ENCODE measurements at places on chromosomes 3 and 15.
A peak's percentile ranks its signal among the peaks of the same experiment; 100 is the strongest.

DNA sequence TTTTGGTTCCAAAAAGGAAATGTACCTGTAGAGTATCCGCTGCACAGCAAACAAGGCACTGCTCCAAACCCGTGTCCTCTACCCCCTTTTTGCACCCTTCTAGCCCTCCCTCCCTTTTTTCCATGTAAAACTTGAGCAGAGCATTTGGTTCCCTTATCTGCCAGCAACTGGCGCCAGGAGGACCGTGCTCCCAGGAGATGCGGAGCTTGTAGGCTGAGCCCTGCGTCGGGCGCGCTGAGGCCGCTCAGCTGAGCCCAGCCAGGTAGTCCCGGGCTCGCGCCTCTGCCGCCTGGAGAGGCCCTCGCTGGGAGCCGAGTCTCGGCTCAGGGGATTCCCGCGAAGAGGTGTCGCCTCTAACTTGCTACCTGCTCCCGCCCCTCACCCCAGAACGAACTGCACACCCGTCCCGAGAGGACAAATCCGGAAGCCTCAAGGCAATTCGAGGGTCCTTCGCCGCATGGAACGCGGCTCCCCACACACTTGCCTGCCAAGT, 575 bp downstream of the TRPM7 start:
- H3K4me3 ChIP-seq = peak overlapping the region; percentile 99
- H3K27ac ChIP-seq = peak overlapping the region; percentile 97

DNA sequence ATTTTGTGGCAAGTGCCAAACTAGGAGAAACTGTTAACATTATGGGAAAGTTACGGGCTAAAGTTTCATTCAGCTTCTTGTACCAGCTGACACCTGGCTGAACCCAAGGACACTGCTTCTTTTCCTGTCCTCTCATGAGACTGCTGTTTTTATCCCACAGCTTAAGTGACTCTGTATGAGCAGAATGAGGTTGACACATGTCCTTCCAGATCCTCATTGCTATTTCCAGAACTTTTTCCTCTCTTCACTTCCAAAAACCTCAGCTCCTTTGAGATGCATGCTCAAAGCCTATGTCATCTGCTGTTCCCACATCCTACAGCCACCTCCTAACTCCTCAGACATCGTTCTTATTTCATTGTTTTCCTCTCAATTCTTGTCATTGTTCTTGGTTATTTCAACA, 183.6 kb downstream of the DCLK3 start:
- H3K4me3 ChIP-seq = no peak overlapping the region
- no peaks in the 10 kb centered on the region for H3K27me3 ChIP-seq
- no peaks in the 10 kb centered on the region for H3K4me1 ChIP-seq
- H3K27ac ChIP-seq = no peak overlapping the region
- no peak for DNase-seq
- H3K36me3 ChIP-seq = peaks cover 2% of the 10 kb centered on the region

- H3K27ac ChIP-seq = no peak overlapping the region
- no peak overlapping the region for H3K4me3 ChIP-seq
- no peaks in the 10 kb centered on the region for H3K27me3 ChIP-seq
- H3K4me1 ChIP-seq = no peaks in the 10 kb centered on the region
Observed at GRCh38 chr3:157354722-157355121, 81.9 kb upstream of the PTX3 start.

GRCh38 chr3:62884096-62884870, 9.1 kb upstream of the CADPS start:
- no peaks in the 10 kb centered on the region for H3K36me3 ChIP-seq
- H3K27me3 ChIP-seq = no peaks in the 10 kb centered on the region
- no peak overlapping the region for H3K4me3 ChIP-seq
- no peak for DNase-seq
- no peaks in the 10 kb centered on the region for H3K4me1 ChIP-seq
- no peak overlapping the region for H3K27ac ChIP-seq

- no peak for DNase-seq
- no peaks in the 10 kb centered on the region for H3K36me3 ChIP-seq
- H3K27me3 ChIP-seq = peaks cover 14% of the 10 kb centered on the region
- no peak overlapping the region for H3K27ac ChIP-seq
- H3K4me3 ChIP-seq = no peak overlapping the region
Observed at GRCh38 chr15:59725151-59725486, 36.0 kb upstream of the BNIP2 start.

DNA sequence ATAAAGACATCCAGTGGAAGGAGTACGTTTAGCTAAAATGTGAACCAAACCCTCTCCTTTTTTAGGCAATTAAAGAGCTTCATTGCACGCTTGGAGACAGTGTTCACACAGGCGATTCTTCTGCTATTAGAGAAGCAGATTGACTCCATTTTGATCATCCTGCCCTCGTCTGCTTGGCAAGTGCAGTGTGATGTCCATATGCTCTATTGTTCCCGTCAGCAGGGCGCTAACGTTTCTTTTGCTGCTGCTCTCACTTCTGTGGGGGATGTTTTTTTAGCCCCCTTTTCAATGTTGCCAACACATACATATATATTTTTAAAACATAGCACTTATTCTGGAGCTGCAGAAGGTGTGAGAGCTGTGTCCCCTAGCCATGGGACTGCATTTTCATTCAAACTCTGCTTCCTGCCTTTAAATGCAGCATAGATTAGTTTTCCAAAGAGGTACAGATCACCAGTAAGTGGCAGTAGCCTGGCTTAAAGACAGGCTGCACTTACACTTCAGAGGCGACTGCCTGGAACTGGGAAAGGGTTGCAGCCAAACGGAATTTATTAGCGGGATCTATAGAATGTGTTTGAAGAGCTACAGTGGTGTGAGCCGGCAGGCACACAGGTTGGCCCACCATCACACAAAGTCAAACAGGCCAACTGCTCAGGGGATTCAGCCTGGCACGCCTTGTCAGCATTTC, 292.6 kb upstream of the DPH6 start:
- H3K4me3 ChIP-seq = no peak overlapping the region
- no peak for DNase-seq
- H3K36me3 ChIP-seq = no peaks in the 10 kb centered on the region
- no peak overlapping the region for H3K27ac ChIP-seq
- H3K27me3 ChIP-seq = peaks cover 2% of the 10 kb centered on the region

DNA sequence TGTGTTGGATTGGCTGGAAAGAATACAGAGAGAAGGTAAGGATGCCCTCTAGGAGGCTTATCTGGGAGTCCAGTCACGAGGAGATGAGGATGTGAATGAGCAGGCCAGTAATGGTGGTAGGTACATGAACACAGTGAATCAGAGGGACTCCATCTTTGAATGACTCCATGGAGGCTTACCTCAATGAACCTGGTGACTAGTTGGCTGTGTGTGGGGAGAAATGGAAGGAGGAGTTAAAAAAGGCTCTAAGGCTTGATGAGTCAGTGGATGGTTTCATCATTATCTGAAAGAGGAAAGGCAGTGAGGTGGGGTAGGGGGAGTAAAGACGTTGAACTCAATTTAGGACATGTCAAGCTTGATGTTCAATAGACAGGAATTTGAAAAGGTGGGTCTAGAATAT, 61.1 kb downstream of the KCNAB1 start:
- H3K4me3 ChIP-seq = no peak overlapping the region
- H3K27ac ChIP-seq = no peak overlapping the region
- peaks cover 6% of the 10 kb centered on the region for H3K27me3 ChIP-seq
- H3K36me3 ChIP-seq = no peaks in the 10 kb centered on the region
- no peak for DNase-seq
